Stimulated activated naive CD4-positive, alpha-beta T cell treated with Interleukin-2 at 50 U/mL for 16 hours (primary cell): ENCODE measurements at places on chromosomes 1 and 21.

DNA sequence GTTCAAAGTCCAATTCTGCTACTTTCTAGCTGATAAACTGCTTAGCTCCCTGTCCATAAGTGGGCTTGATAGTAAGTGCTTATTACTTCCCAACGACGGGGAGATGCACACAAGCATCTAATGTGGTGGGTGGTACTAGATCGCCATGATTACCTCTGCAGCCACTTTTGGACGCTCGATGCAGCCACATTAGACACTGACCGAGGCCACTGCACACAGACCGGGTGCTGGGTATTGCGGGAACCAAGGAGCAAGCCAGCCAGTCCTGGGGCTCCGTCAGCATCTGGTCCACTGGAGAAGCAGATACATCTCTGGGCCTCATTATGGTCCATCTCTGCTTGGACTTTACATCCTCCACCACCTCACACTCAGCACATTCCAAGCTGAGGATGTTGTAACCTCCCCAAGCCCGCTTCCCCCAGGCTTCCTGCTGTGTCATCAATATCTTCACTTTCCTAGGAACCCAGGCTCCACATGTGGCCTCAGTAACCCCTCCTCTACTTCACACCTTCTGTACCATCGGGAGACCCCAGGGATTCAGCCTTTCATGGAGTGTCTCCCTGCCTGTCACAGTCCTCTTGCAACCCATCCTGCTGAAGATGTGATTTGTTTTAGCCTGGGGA lies 48.2 kb downstream of the RHOU start:
- no peak for DNase-seq

- DNase-seq = no peak
These were observed 160.6 kb upstream of the EDN2 start for GRCh38 chr1:41645062-41645461.

- peak; percentile 33 for DNase-seq
These were observed at the start of gene AGPAT3 for GRCh38 chr21:43864962-43865539. Gene AGPAT3 (plus strand): TSS chr21:43865223. CDS start chr21:43959682, 94,459 bp downstream.

GRCh38 chr1:147109762-147110161 lies 62.5 kb downstream of the PRKAB2 start:
- DNase-seq = no peak

GRCh38 chr1:232292818-232293217 lies 337.1 kb downstream of the SIPA1L2 start:
- DNase-seq = no peak

- DNase-seq = no peak
These were observed 13.5 kb downstream of the SLC9A1 start for GRCh38 chr1:27141266-27142003.

DNA sequence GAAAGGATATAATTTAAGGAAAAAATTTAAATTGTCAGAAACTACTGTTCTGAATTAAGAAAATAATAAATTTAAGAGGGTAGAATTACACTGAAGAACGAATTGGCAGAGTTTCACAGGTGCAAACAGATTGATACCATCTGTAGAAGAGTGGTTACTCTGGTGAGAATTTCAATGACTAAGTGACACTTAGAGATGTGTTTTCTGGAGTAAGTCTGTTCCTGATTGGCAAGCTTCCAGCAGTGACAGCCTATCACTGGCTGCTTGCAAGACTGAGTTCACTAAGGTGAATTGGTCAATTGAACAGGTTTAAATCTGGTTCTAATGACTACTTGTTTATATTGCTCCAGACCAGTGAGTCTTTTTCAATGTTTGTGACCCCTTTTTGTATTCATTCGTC lies 838.2 kb upstream of the RGS18 start:
- DNase-seq = no peak

- DNase-seq = no peak
These were observed 163.0 kb upstream of the KAZN start for GRCh38 chr1:14435368-14436023.

- no peak for DNase-seq
These were observed 83.5 kb upstream of the ZNF281 start for GRCh38 chr1:200493344-200493743.

GRCh38 chr1:203771901-203772301 lies 6.9 kb downstream of the LAX1 start:
- no peak for DNase-seq

- DNase-seq = no peak
These were observed 486.2 kb upstream of the VAMP3 start for GRCh38 chr1:7284839-7285435.

- DNase-seq = no peak
These were observed 16.1 kb upstream of the LYST start for GRCh38 chr1:235882816-235883215.
